ENCODE measurements at places on chromosomes 3 and 15. TPM values are rescaled to one million over a fixed set of nuclear protein-coding genes. Genes with fewer than 3 reads are reported as not detected.

Gene SPSB4
- total RNA-seq: not detected

Gene LMCD1
- not detected for total RNA-seq

Gene ARHGEF3
- total RNA-seq: 96.0 TPM

DNA sequence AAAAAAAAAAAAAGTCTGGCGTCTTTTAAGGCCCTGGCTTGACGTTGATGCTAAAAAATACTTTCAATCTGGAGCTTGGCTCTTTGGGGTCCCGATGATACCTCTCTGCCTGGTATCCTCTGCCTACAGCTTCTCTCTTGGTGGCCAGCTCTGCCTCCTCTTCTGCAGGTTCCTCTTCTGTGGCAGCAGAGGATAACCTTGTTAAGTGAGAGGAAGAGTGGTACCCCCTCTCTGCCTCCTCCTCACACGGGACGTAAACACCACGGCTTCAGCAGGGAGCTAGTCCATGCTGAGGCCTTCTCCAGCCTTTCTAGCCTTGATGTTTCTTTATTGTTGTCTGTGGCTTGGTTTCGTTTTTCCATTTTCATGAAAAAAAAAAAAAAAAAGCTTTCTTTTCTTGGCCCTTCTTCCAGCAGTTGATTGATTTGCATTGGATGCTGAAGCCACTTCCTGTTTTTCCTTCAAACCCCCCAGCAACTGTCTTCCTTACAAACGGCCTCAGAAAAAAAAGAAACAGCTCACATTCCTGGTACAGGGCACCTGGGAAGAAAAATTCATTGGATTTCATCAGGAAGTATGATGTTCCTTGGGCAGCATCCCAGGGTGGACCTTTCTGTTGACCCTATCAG is 59.7 kb downstream of the RORA start:
- H3K4me1 ChIP-seq: peaks cover 15% of the 10 kb centered on the region
- no peaks in the 10 kb centered on the region for H3K27me3 ChIP-seq
- no peak overlapping the region for H3K4me3 ChIP-seq
- DNase-seq: no peak
- H3K36me3 ChIP-seq: no peaks in the 10 kb centered on the region

DNA sequence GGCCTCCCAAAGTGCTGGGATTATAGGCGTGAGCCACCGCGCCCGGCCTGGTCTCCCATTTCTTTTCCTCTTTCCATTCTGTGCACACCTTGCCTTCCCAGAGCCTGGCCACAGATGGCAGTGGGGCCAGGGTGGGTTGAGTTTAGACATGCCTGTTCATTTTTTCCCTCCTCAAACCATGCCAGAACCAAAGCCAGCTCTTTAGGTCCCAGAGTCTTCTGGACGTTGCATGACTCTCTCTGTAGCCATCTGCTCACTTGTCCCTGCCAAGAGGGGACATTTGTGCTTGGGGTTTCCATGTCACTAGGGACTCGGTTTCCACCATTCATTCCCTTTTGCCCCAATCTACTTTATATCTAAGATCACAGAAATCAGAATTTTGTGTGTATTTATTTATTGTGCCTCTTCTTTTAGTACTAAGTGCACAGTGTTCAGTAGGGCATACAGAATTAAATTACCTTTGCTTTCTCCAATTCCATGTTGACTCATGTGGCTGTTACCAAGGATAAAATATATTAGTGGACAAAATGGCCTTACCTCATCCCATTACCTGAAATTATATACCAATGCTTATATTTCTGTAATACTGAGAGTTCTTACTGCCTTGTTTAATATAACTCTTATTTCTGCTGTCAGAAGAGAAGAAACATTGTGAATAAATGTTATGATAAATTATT is 49.6 kb downstream of the USP13 start:
- no peak overlapping the region for H3K27ac ChIP-seq
- peaks cover 12% of the 10 kb centered on the region for H3K36me3 ChIP-seq
- H3K4me1 ChIP-seq: no peaks in the 10 kb centered on the region
- H3K27me3 ChIP-seq: no peaks in the 10 kb centered on the region
- no peak for DNase-seq
- H3K4me3 ChIP-seq: no peak overlapping the region

DNA sequence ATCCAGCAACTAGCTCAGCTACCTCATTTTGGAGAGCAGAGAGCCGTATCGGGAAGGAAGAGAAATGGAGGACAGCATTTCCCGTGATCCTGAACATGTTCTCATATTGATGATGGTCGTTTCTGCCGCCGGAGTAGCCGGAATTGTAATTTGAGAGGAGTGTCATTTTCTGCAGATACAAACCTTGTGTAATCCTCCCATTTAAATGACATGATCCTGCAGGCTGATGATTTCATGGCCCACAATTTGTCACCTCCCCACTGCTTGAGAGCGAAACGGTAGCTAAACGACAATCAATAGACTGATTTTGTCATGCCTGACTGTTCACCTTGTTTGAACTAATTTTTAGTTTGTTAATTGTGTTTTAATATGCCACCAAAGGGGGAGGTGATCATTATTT is 126.5 kb upstream of the CNTN6 start:
- no peak for DNase-seq
- no peak overlapping the region for H3K4me3 ChIP-seq
- no peaks in the 10 kb centered on the region for H3K36me3 ChIP-seq
- no peak overlapping the region for H3K27ac ChIP-seq
